Skin of body (tissue), 3 donors: ENCODE measurements at places on chromosomes 12 and 14. TPM values are rescaled to one million over a fixed set of nuclear protein-coding genes. Genes with fewer than 3 reads are reported as not detected.

DNA sequence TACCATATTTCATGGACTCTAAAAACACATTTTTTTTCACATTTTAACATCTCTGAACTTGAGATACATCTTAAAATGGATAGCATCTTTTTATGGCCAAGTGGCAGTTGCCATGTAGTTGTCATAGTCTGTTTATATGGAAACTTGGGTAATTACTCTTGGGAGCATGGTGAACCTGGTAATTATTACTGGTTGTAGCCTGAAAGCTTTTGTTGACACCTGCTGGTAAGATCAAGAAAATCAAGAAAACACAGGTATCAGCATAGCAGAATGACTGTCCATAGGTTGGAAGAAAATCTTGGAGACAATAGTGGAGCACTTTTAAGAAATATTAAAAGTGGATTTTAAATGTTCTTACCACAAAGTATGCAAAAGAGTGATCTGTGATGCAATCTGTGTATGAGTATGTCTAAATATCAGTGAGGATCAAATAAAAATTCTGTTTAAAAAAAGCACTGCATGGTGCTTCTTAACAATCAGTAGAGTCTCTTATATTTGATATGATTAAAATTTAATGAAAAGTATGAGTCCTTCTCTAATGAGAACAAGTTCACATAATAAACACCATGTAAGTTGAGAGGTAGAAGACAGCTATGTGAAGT is 44.2 kb downstream of the TTC8 start:
- no peak for DNase-seq

The WIF1 gene
- 17.3 TPM for total RNA-seq

The TRIM9 gene
- total RNA-seq: 3.3 TPM

The BTBD6 gene
- 29.0 TPM for total RNA-seq

The ARHGAP9 gene
- 5.0 TPM for total RNA-seq

The TBX5 gene
- total RNA-seq: 1.4 TPM
